Posterior vena cava (tissue), 2 donors: ENCODE measurements at places on chromosomes 7 and 10. TPM values are rescaled to one million over a fixed set of nuclear protein-coding genes. Genes with fewer than 3 reads are reported as not detected.

GRCh38 chr7:140333223-140333622, 65.1 kb downstream of the SLC37A3 start:
- no peak for DNase-seq

- DNase-seq = peak; percentile 10
Measured at GRCh38 chr7:75696263-75697037, 42.3 kb downstream of the HIP1 start.

- DNase-seq = peak; percentile 90
Measured at GRCh38 chr10:59808896-59809643, 55.8 kb upstream of the MRLN start.

The HOXA4 gene
- total RNA-seq = 6.2 TPM

- DNase-seq = peak; percentile 91
Measured at GRCh38 chr7:26398427-26398755, 106.7 kb downstream of the SNX10 start.

GRCh38 chr10:125820701-125821100, 2.4 kb downstream of the UROS start:
- no peak for DNase-seq
